ENCODE measurements at places on chromosomes 4 and X. TPM values are rescaled to one million over a fixed set of nuclear protein-coding genes. Genes with fewer than 3 reads are reported as not detected.

DNA sequence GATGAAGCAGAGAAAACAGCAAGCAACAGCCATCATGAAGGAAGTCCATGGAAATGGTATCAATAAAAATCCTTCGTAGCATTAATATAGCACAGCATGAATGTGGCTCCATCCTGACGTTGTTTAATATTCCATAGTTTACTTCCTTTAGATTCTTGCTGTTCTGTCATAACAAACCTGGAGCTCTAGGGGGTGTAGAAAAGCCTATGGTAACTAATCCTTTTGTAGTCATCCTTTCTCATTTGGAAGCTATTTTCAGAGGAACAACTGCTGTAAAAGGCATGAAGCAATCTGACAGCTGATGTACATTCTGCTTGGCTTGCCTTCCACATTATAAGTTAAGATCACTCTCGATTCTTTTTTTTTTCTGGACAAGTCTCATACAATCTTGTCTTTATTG lies 914 bp downstream of the MYOZ2 start:
- no peak for DNase-seq

DNA sequence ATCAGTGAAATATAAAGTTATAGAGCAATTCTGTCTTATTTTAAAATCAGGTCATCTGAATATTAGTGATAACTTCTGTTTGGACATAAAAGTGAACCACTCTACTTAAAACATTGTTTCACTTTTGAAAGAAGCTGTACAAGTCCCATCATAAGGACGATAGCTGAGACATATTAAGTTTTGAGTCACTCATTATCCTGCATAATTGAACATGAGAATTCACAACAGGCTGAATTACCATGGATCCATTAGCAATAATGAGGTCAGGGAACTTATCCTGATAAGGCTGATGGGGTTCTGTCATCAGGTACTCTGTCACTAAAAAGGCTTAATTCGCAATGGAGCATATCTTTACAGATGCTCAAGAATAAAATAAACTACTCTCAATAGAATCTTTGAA lies 80.4 kb downstream of the REELD1 start:
- no peak for DNase-seq

- no peak for DNase-seq
Observed at GRCh38 chr4:87188048-87188447, 32.4 kb downstream of the KLHL8 start.

Gene SGMS2
- total RNA-seq: 87.4 TPM
